ENCODE measurements at places on chromosomes 3 and 15.

- H3K4me3 ChIP-seq, result no peak overlapping the region
- no peak overlapping the region for H3K27ac ChIP-seq
- H3K36me3 ChIP-seq, result no peaks in the 10 kb centered on the region
- H3K27me3 ChIP-seq, result peaks cover 4% of the 10 kb centered on the region
Measured at GRCh38 chr3:16069149-16069922, 105.1 kb upstream of the GALNT15 start.

DNA sequence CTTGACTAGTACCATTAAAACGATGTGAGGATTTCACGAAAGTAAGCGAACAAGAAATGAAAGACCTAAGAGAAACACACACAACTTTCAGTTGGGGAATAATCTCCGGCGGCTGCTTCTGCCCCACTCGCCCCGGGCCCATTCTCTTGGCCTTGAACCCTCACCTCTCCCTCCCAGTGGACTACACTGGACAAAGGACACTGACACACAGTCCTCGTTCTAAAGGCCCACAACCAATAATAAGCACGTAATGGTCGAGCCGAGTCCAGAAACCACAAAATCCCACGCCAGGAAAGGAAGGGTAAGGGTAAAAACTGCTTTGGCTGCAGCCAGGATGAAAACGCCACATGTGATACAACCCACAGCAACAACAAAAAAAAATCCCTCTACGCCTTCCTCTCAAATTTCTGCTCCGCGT, 469 bp downstream of the ZNF770 start:
- peaks cover 41% of the 10 kb centered on the region for H3K4me1 ChIP-seq
- H3K4me3 ChIP-seq, result peak overlapping the region; percentile 93
- H3K27me3 ChIP-seq, result no peaks in the 10 kb centered on the region
- DNase-seq, result no peak
- peaks cover 22% of the 10 kb centered on the region for H3K36me3 ChIP-seq

- H3K36me3 ChIP-seq, result peaks cover 4% of the 10 kb centered on the region
Measured at GRCh38 chr15:39787479-39787878, 4.8 kb upstream of the FSIP1 start.

- H3K4me3 ChIP-seq, result no peak overlapping the region
- H3K27me3 ChIP-seq, result no peaks in the 10 kb centered on the region
- no peak for DNase-seq
- no peak overlapping the region for H3K27ac ChIP-seq
- no peaks in the 10 kb centered on the region for H3K4me1 ChIP-seq
Measured at GRCh38 chr3:76943671-76944070, 96.2 kb upstream of the ROBO2 start.

DNA sequence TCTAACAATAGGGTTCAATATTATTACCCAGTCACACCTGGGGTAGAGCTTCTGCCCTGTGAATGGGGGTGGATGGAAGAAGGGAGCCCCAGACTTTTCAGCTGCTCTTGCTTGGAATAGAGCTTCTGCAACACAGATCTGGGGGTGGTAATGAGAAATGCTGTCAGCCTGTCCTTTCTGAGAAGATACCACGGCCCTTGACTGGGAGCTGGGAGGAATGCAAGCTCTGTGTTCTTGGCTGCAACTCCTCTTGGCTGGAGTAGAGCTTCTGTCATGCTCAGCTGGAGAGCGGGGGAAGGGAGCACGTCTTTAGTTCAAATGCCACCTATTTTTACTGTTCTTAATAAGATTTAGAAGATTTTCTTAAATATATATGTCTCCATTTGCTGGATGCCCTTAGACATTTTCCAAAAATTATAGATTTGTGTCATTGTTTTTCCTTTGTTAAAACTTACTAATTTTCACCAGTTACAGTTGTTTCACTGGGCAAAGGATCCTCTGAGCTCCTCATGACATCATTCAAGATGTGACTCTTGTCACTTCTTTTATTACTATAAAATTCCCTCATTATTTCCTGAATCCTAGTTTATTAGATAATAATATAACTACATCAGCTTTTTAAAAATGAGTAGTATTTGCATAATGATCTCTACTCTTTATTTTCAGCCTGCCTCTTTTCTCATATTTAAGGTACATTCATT, 180.0 kb upstream of the TGFBR2 start:
- H3K4me3 ChIP-seq, result no peak overlapping the region
- H3K27ac ChIP-seq, result no peak overlapping the region
- peaks cover 2% of the 10 kb centered on the region for H3K36me3 ChIP-seq
- no peaks in the 10 kb centered on the region for H3K4me1 ChIP-seq
- no peaks in the 10 kb centered on the region for H3K27me3 ChIP-seq

- no peak overlapping the region for H3K27ac ChIP-seq
- no peak overlapping the region for H3K4me3 ChIP-seq
- DNase-seq, result no peak
- H3K27me3 ChIP-seq, result no peaks in the 10 kb centered on the region
Measured at GRCh38 chr3:47427866-47428265, 47.0 kb downstream of the PTPN23 start.
